ENCODE measurements at places on chromosomes 1 and 21.

- no peak for DNase-seq
Observed at GRCh38 chr1:94727846-94728715, 92.1 kb upstream of the SLC44A3 start.

GRCh38 chr1:228289239-228289849 lies 81.5 kb downstream of the OBSCN start:
- DNase-seq = no peak

GRCh38 chr1:227951624-227952373 lies 4.1 kb upstream of the WNT9A start:
- DNase-seq = no peak

DNA sequence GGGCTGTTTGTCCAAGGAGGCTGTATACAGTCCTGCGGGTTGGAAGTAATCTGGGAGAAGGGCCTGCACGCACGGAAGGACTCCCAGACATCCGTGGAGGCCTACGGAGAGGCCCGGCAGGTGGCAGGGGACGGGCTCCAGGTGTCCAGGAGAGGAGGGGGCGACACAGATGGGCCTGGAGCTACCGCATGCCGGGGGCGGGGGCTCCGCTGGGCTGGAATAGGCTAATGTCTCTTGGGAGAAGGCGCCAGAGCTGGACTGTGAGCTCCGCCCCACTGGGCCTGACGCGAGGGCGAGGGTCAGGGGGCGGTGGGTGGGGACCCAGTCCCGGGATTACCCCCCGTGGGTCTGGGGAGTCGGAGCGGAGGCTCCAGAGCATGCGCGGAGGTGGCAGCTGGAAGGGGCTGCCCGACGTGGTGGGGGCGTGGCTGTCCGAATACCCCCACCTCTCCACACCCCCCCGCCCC lies 659 bp downstream of the AGO1 start:
- DNase-seq = peak; percentile 43

- no peak for DNase-seq
Observed at GRCh38 chr21:40386294-40386911, 460.6 kb downstream of the DSCAM start.

GRCh38 chr21:23218667-23219066 lies 2220.5 kb downstream of the NCAM2 start:
- no peak for DNase-seq

DNA sequence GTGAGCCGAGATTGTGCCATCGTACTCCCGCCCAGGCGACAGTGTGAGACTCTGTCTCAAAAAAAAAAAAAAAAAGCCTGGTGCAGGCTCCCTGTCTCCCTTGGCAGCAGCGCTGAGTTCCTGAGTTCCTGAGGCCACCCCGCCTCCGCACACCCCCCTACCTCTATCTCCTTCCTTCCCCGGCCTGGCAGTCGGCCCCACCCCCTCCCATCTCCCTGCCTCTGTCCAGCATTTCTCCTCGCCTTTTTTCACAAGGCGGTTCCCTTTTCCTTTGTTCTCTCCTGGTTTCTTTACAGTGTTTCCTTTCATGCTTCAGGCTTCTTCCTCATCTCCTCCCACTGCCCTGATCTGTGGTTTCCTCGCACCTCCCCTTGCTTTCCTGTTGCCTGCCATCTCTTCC lies 2.7 kb downstream of the RORC start:
- no peak for DNase-seq

DNA sequence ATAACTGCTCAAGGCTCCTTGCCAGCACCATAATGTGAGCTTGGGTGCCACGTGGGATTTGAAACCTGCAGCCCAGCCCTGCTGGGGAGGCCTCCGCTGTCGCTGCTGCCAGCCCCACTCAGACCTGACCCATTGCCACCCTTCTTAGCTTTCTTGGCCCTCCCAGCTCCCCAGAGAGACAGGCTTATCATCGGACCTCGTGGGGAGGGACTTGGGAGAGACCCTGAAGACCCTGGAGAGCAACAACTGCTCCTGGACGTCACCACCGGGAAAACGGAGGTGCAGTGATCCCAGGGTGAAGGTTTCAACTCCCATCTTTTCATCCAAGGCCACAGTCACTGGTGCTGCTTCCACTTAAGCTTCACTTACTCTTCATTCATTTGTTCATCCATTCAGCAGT lies 596.1 kb downstream of the PTPRU start:
- no peak for DNase-seq

DNA sequence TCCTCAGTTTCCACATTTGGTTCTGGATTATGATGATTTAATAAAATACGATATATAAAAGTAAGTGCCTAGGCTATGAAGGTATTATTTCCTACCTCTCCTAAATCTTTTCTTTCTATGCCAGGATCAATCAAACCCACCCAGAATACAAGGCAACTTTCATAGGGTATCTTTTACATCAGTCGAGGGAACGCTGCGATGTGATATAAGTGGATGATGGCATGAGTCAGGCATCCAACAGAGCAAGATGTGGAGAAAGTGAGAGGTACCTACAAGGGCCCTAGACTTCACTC lies 781 bp downstream of the TTLL7 start:
- peak; percentile 13 for DNase-seq

GRCh38 chr21:45577801-45578175 lies 35.5 kb upstream of the SLC19A1 start:
- no peak for DNase-seq

GRCh38 chr1:102628109-102628613 lies 480.2 kb downstream of the COL11A1 start:
- no peak for DNase-seq

DNA sequence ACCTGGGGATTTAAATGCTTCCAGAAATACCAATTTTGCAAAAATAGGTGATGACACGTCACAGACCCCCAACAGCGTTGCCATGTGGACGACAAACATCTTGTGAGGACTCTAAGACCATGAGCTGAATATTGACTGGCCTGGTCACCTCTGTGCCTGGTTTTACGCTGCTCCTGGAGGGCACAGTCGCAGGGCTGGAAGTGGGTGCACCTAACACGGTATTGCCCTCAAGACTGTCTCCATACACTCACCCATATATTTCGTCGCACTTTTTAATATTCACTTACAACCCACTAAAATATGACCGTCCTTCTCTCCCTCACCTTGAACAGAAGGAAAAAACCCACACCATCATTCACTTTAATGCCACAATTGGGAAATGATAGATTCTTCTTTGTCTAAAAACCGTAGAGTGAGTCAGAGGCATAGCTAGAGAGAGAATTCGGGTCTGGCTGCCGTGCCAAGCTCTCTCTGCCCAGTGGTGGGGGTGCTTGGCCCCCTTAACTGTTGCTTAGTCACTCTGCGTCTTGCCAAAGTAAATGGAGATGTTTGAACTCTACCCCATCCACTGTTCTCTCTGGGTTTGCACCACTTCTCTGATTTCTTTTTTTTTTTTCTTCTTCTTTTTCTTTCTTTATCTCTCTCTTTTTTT lies 40.8 kb upstream of the UTS2 start:
- DNase-seq = no peak

- DNase-seq = no peak
Observed at GRCh38 chr1:180040034-180040433, 85.4 kb downstream of the CEP350 start.

GRCh38 chr1:217620814-217621213 lies 10.1 kb downstream of the GPATCH2 start:
- DNase-seq = no peak

- DNase-seq = no peak
Observed at GRCh38 chr1:172352435-172352834, 68.0 kb upstream of the C1orf105 start.

Measured in NCI-H1930 (cell line).